Peyer's patch (tissue), 4 donors: ENCODE measurements at places on chromosomes 12 and 14. TPM values are rescaled to one million over a fixed set of nuclear protein-coding genes. Genes with fewer than 3 reads are reported as not detected.

DNA sequence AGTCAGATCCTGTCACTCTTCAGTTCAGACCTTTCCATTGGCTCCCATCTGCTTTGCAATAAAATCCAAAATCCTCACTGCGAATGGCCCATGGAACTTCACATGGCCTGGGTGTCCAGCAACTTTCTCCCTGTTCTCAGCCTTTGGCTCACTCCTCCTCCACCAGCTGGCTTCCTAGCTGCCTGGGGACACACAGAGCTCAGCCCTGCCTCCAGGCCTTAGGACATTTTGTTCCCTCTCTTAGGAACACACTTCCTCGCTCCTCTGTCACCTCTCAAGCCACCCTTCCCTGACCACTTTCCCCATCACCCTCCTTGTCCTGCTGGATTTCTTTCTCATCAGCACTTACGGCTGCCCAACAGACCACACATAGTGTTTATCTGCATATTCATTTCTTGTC, 419.6 kb downstream of the MED13L start:
- DNase-seq = no peak

- no peak for DNase-seq
Measured at GRCh38 chr12:63419154-63419553, 249.1 kb downstream of the DPY19L2 start.

- no peak for DNase-seq
Measured at GRCh38 chr12:107296681-107297089, 203.3 kb upstream of the CRY1 start.

GRCh38 chr14:91284146-91284790, 39.8 kb upstream of the GPR68 start:
- no peak for DNase-seq

DNA sequence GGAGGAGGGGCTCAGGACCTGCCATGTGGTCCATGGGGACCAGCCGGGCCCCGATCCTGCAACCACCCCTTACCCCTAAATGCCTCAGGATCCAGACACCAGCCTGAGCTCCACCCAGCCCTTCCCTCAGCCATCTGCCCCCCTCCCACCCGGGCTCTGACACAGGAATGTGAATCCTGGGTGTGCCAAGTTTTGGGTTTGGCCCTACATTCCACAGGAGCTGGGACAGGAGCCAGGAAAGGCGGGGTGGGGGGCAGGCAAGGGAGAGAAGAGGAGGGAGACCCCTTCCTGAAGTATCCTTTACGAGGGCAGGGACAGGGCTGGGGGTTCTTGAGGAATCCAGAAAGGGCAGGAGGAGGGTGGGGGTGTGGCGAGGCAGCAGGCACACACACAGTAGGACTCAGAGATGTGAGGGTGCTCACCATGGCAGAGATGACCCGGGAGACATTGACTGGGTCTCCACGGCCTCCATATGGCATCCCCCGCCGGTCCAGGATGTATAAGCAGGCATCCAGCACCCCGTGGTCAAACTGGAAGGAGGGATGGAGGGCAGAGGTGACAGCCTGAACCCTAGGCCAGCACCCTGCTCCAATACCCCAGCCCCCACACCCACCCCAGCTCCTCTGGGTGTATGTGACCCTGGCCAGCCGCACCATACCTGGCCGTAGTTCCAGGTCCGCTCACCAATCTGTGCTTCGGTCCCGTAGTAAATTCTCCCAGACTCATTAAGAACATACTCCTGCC, 3.5 kb downstream of the TGM1 start:
- no peak for DNase-seq

DNA sequence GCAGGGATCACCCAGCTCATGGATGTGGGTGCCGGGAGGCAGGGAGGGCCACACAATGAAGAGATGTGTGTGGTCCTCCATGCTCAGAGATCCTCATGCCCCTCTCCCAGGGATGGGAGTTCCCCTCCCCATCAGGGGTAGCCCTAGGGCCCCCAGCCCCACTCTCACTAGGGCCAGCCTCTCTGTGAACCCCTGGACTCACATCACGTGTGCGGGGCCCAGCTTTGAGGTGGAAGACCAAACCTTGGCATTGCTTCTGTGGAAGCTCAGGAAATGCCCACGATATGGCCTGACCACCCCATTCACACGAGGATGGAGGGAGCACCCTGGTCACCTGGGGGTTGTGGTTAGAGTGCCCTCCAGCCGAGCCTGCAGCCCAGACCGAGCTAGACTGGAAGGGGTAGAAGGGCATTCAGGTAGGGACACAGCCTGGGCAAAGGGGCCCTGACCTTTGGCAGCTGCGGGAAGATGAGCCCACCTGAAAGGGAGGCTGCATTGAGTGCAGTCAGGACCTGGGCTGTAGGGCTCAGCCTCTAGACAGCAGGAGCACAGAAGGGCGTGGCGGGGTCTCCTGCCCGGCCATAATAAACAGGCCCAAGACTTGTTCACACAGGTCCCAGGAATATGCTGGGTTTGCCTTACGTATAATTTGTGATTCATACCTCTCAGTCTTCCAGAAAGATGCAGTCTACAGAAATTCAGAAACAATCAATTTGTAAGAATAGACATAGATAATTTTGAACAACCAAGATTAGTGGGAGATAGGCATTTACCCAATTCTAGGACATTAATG, 34.8 kb upstream of the RCOR1 start:
- DNase-seq = no peak

GRCh38 chr12:57227315-57228115, 2.0 kb upstream of the SHMT2 start:
- DNase-seq = no peak

DNA sequence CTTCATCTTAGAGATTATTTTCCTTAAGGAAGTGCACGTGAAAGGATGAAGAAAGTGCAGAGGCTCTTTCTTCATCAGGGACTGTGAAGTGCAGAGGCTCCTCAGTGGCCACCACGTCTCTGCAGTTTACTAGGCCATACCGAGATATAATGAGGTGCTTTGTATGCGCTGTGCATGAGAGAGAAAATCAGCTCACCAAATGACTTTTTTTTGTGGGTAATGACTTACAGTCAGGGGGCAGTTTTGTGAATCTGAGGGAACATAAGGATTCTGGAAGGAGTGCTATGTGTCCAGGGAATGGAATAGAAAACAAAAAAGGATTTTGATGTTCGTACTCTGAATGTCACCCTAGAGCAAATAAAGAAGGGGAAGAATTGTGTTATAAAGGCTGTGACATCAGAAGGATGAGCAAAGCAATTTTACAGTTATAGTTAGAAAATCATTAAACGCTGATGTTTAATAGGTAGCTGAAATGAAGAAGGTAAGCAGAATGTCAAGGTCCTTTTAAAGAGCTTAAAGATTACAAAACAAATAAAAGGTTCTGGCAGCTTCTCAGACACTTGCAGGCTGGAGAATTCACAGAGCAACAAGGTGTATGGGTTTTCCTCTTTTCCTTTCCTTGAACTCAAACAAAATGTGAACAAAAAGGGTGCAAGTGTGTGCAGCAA, 247.5 kb upstream of the NOVA1 start:
- no peak for DNase-seq

DNA sequence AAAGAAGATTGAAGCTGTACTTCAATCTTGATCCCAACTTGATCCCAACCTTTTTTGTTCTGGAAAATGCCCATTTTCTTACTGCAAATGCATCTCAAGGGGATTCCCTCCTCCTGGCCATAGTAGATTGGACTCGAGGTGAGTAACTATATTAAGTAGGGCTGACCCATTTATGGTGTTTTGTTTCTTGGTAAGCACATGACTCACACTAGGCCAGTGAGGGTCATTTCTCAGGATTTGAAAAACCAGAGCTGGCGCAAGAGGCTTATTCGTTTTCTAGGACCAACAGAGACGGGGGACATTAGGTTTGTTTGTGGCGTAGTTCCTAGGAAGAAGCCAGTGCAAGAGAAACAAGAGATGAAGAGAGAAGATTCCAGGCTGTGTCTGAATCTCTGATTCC, 51.4 kb downstream of the MRPL42 start:
- DNase-seq = no peak

- DNase-seq = no peak
Measured at GRCh38 chr12:112963227-112963861, 15.0 kb upstream of the OAS2 start.

- DNase-seq = no peak
Measured at GRCh38 chr12:44287545-44287944, 451.7 kb downstream of the TMEM117 start.

DNA sequence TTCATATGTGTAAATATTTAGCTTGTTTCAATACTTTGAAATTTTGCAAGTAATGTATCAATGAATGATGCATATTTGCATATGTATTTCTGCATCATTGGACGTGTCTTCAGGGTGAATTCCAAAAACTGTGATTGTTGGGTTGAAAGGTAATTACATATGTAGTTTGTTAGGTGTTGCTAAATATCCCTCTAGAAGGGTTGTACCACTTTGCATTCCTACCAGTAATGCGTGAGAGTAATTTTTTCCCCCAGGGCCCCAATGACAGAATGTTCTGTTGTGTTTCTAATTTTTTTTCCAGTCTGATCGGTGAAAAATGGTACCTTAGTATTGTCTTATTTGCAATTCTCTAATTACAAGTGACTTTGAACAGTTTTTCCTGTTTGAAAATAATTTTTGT, 408.9 kb downstream of the NAV3 start:
- no peak for DNase-seq

DNA sequence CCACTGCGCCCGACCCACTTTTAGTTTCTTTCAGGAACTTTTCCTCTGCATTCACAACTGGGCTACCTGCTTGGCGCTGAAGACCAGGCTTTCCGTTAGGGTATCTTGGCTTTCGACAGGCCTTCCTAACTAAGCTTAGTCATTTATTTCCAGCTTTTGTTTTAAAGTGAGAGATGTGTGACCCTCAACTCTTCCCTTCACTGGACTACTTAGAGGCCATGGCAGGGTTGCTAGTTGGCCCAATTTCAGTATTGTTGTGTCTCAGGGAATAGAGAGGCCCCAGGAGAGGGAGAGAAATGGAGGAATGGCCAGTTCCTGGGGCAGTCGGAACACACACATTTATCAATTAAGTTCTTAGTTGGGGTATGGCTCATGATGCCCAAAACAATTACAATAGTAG, 10.4 kb downstream of the MTA1 start:
- DNase-seq = no peak

GRCh38 chr14:52663850-52664249, 31.5 kb downstream of the ERO1A start:
- DNase-seq = no peak

- DNase-seq = no peak
Measured at GRCh38 chr14:57530571-57530970, 36.9 kb upstream of the CCDC198 start.

- DNase-seq = no peak
Measured at GRCh38 chr12:81956468-81956860, 197.3 kb upstream of the PPFIA2 start.

DNA sequence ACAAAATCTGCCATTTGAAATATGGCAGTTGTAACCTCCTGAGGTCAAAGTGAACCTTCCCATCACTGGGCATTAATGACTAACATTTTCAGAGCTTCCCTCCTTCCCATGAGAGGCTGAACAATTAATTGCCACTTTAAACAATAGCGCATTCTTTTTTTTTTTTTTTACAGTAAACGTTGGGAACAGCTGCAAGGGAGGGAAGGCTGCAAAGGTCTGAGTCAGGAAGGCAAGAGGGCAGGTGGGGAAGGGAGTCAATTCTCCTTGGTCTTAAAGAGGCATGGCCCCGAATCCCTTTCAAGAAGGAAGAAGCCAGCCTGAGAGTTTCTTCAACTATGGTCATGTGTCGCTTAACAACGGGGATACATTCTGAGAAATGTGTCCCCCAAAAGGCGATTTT, 41.0 kb upstream of the PLEKHG3 start:
- DNase-seq = no peak

DNA sequence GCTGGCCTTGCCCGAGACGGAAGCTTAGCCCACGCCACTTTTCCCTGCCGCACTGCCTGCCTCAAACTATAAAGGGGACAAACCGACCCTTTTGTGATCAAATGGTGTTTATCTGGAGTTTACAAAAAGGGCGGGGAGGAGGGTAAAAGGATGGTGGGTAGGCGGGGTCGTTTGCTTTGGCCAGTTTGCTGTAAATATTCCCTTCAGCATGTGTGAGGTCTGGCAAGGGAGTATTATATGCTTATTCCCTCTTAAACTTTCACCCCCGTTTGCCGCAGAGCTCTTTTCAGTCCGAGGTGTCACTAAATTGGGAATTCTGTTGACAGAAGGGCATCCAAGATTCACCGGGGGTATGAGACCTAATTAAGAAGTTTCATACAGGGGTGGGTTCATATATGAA, 3.8 kb upstream of the TBX3 start:
- no peak for DNase-seq

GRCh38 chr14:93936245-93936644, 9.1 kb downstream of the FAM181A start:
- no peak for DNase-seq

- peak; percentile 68 for DNase-seq
Measured at GRCh38 chr14:55454264-55455002, 14.0 kb upstream of the TBPL2 start.

GRCh38 chr12:47652521-47653234, 53.2 kb downstream of the RPAP3 start:
- no peak for DNase-seq

DNA sequence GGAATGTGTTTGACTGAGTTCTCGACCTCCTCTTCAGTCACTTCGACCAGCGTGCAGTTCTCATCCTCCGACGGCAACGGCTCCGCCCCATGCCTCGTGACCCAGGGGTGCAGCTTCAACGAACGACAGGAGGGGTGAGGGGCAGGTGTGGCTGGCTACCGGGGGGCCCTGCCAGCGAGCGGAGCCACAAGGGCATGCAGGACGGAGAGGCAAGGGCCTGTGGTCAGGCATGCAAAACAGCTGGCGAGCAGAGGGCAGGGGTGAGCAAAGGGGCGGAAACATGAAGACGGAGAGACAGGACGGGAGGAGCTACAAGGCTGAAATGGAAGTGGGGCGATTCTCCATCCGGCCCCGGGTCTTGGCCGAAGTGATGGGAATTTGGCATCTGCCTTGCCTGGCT, 38.7 kb downstream of the P2RX4 start:
- DNase-seq = peak; percentile 87

- DNase-seq = peak; percentile 61
Measured at GRCh38 chr12:123150275-123150743, 581 bp downstream of the PITPNM2 start.

Gene KRT77
- total RNA-seq = not detected

Gene KRT74
- total RNA-seq = not detected

Gene KRT4
- not detected for total RNA-seq

Gene CCDC184
- 0.40 TPM for total RNA-seq

Gene ACRBP
- 12.1 TPM for total RNA-seq

Gene PPP4R4
- total RNA-seq = 2.5 TPM

Gene TMEM179
- 0.54 TPM for total RNA-seq

Gene GAS2L3
- total RNA-seq = 6.6 TPM

Gene ZC2HC1C
- total RNA-seq = 18.3 TPM

Gene C14orf132
- total RNA-seq = 6.2 TPM

Gene GUCY2C
- total RNA-seq = 25.6 TPM
